ENCODE measurements at places on chromosomes 3 and 15.

DNA sequence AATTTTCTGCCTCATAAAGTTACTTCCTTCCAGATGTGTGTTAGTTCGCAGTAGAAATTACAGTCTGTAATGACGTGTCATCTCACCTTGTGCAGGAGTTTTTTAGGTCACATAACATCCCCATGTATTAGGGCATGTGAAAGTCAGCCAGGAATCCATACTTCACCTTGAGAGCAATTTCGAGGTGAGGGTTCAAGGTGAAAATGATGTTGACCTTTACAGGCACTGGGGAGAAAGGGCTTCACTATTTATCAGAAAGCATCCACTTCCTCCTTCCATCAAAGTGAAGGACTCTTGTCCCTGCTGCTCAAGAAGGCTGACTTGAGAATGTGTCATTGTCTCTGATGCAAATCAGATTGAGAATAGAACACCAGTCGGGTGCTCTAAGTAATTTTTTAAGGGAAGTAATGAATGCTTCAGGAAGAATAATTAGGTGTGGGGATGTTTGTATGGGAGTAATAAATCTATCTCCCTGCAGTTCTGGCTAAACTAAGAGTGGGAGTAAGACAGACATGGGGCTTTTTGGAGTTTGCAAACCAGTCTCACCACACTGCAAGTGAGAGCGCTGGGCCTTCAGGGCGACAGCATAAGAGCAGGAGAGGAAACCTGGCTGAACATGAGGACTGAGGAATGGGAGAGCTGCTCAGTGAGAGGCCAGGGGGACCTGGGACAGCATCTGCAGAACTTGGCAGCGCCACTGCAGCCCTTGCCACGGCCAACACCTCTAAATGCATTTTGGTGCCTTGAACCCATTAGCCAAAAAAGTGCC, 85.9 kb upstream of the IL12A start:
- no peak for DNase-seq

DNA sequence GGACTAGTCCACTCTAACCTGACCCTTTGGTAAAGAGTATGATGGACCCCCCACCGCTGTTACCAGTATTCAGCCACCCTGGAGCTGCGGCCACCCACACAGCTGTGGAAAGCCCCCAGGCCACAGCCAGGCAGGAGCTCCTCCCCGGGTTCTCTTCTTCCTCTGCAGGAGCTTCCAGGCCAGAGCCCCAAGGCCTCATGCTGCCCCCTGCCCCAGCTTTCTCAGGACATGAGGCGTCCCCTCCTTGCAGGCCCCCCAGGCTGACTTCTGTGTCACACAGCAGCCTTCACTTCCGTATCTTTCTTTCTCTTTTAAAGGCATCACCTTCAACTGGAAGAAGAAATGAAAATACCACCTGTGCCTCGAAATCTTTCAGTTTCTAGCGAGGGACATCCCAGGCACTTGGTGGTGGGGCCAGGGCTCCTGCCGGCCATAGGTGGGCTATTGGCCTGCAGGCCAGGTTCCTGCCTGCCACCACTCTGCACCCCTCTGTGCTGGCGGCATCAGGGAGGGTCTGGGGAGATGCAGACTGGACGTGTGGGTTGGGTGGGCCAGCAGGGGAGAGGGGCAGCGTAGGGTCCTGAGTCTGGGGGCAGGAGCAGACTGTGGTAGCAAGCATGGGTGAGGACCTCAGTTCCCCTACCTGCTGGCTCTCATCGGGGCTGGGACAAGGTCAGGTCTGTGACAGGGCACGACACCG, 19.9 kb downstream of the KLF13 start:
- no peak for DNase-seq

DNA sequence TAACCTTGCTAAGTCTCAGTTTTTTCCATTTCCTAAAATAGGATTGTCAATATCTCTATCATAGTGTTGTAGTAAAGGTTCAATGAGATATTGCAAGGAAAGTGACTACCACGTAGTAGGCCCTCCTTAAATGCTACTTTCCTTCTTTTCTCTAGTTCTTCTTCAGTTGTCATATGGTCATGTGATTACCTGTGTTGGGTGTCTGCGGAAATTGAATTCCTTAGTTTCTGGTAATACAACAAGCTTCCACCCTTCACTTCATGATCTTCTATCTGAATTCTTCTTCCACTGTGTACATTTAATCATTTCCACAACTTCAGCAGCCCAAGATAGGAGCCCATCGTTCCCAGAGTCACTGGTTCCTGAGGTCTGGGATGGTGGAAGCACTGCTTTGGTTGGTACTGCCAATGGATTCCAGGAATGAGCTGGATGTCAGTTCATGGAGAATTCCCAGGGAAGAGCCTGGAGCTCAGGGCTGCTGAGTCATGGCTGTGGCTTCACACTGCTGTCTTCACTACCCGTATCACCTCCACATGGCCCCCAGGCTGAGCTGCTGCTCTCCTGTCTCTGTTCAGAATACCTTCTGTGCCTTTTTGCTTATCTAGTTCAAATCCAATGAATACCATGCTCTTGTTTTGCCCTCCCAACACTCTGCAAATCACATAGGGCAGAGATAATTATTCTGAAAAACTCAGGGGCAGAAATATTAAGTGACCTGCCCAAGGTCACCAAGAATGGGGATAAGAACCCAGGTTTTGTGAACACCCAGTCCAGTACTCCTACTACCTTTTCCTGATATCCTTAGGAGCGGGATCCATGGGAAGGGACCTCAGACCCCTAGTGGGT, 98.6 kb downstream of the RPL39L start:
- no peak for DNase-seq

DNA sequence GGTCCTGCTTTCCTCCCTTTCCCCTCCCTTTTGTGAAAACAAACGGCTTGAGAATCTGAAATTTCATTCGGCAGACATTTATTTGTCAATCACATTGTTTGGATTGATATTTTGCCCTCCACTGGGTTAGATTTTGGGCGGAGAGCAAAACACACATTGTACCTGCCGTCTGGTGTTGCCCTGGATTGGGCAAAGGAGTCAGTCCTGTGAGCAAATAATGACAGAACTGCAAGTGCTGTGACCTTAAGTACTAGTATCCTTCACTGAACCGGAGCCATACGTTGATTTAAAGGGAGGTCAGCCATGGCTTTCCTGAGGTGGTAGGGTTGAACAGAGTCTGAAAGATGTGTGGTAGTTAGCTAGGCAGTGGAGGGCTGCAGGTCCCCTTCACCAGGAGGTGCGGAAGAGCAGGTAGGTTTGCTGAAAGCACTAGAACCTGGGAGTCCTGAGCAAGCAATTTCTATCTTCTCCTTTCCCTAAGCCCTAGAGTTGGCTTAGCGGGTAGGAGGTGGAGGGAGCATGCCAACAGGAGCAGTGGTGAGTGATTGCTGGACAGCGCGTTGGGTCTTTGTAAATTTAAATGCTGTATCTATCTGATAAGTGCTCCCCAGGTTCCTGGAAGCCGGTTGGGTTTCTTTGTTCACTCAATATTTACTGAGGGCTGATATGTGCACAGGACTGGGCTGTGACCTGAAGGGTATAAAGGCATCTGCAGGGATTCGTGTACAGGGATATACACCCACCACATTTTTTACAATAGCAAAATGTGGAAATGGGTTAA, 2.0 kb downstream of the PDIA5 start:
- no peak for DNase-seq

- no peak for DNase-seq
These were observed 18.6 kb upstream of the AADAC start for GRCh38 chr3:151795276-151795675.

- DNase-seq: no peak
These were observed 454.0 kb upstream of the ARHGEF26 start for GRCh38 chr3:153666991-153667740.

DNA sequence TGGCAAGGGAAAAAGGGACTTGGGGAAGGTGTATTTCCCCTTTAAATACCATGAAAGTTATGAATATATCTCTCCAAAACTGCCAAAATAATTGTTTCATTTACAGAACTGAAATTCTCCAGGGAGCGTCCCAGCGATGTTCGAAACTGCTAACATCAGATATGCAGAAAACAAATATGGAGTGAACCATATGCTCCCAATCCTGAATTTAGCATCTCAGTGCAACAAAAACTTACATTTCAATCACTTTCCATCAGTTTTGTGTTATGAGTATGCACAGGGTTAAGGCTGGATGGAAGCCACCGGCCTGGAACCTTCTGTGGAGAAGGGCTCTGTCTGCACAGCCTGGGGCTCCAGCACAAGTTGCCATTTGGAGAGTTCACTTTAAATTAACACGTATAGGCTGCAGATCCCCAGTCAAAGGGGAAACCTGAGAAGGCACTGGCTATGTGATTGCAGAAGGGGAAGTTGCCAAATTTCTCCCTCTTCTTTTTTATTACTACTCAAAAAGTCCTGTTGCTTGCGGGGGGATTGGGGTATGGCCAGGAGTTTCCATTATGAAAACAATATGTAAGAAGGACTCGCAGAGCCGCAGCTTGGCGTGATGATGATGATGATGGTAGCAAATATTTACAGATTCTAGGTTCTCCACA, 56.9 kb upstream of the FOXP1 start:
- no peak for DNase-seq

GRCh38 chr15:87349181-87349580, 907.4 kb downstream of the NTRK3 start:
- no peak for DNase-seq

- DNase-seq: no peak
These were observed 82.1 kb downstream of the DLG1 start for GRCh38 chr3:197216169-197216860.

GRCh38 chr3:191455257-191455952, 5.6 kb upstream of the PYDC2 start:
- DNase-seq: no peak

DNA sequence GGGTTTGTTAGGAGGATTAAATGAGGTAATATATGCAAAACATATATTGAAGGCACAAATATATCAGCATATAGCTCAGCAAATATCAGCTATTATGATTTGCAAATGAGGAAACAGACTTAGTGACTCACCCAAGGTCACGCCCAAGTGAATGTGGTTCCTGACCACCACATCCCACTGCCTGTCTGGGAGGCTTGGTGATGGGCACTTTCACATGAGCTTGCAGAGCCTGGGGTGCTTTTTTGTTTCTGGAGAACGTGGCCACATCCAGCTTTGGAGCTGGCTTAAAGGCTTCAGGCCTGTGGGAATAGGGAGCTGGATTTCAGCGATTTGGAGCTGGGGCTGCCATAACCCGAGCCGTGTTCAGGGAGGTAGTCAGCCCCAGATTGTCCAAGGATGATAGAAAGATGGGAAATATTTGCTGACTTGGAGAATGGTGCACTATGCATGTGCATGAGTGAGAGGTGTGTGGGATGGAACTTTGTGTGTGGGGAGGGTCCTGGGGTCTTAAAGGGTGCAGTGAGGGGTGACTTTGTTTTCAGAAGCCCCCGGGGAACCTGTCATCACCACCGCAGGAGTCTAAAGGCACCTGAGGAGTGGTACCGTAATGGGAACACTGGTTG, 12.0 kb upstream of the FGD5 start:
- DNase-seq: no peak

DNA sequence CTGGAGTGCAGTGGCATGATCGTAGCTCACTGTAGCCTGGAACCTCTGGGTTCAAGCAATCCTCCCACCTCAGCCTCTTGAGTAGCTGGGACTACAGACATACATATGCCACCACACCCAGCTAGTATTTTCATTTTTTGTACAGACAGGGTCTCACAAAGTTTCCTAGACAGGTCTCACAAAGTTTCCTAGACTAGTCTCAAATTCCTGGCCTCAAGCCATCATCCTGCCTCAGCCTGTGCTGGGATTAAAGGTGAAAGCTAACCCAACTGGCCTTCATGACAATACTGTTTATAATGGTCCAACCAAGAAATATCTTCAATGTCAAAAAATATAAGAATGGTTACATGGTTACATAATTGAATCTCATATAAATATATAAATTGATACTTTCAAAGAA, 24.0 kb downstream of the GPR176 start:
- DNase-seq: no peak

DNA sequence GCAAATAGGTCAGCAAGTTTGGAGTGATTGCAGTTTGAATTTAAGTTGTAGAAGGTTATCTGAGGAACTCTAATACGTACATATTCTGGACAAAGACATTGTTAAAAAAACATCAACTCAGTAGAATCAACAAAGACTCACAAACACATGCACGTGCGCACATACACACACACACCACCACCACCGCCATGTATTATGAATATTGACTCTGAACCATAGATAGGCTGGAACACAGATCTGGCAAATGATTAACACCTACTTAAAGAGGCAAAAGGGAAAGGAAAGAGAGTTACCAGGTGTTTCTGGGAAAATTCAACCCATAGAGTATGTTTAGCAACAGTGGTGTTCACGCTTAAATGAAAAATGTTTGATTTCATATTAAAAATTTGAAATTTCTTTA, 334.2 kb upstream of the ALCAM start:
- no peak for DNase-seq

- no peak for DNase-seq
These were observed 184.2 kb downstream of the NR2F2 start for GRCh38 chr15:96514607-96515285.

GRCh38 chr3:169172535-169172934, 491.0 kb downstream of the MECOM start:
- DNase-seq: no peak

- DNase-seq: no peak
These were observed 243.3 kb upstream of the TBL1XR1 start for GRCh38 chr3:177440456-177441104.

DNA sequence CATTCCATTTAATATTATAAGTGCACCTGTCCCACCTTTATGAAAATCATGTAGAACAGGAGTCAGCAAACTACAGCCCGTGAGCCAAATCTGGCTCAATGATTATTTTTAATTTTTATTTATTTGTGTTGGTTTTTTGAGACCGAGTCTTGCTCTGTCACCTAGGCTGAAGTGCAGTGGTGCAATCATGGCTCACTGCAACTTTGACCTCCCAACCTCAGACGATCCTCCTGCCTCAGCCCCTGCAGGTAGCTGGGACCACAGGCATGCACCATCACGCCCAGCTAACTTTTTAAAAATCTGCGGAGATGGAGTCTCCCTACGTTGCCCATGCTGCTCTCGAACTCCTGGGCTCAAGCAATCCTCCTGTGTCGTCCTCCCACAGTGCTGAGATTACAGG, 42.0 kb downstream of the MYO1E start:
- no peak for DNase-seq

DNA sequence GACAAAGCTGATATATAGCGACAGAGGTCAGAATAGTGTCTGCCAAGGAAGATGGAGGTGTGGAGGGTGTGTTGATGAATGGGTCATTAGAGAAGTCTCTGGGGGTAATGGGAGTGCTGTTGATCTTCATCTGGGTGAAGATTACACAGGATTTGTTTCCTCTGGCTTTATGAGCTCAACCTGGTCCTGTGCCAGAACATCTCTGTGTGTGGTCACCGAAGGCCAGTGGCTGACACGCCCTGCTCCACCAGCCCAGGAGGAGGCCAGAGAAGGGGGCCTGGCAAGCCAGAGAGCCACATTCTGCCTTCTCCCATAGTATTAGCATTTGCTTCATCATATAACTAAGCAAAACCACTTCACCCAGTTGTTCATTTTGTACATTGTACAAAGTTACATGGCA, 121.1 kb downstream of the ZNF621 start:
- no peak for DNase-seq

DNA sequence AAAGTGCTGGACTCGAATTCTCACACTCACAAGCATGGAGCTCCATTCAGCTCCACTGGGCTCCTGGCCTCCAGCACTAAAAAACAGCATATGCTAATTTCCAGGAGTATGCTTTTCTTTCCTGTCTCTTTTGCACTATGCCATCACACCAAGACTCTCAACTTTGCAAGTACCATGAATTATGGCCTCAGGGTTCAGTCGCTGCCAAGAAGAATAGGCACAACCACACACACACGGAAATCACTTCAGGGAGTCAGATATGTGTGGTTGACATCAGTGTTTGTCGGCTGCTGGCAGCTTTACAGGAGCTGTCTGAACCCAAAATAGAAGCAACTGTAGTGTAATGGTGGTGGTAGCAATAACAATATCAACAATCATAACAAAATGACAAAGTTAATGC, 305.0 kb upstream of the SLCO3A1 start:
- no peak for DNase-seq
